Tongue (tissue), 3 donors: ENCODE measurements at places on chromosomes 16 and 17. TPM values are rescaled to one million over a fixed set of nuclear protein-coding genes. Genes with fewer than 3 reads are reported as not detected.

GRCh38 chr17:31061678-31062077 is 33.1 kb upstream of the NF1 start:
- DNase-seq: no peak

- no peak for DNase-seq
These were observed 26.9 kb upstream of the SLC38A8 start for GRCh38 chr16:84069540-84069939.

Gene HOXB1
- total RNA-seq: not detected

GRCh38 chr16:71340406-71340805 is 18.1 kb upstream of the CALB2 start:
- DNase-seq: no peak
